Dermis blood vessel endothelial cell (primary cell): ENCODE measurements at places on chromosomes 4 and X. TPM values are rescaled to one million over a fixed set of nuclear protein-coding genes. Genes with fewer than 3 reads are reported as not detected.
A peak's percentile ranks its signal among the peaks of the same experiment; 100 is the strongest.

DNA sequence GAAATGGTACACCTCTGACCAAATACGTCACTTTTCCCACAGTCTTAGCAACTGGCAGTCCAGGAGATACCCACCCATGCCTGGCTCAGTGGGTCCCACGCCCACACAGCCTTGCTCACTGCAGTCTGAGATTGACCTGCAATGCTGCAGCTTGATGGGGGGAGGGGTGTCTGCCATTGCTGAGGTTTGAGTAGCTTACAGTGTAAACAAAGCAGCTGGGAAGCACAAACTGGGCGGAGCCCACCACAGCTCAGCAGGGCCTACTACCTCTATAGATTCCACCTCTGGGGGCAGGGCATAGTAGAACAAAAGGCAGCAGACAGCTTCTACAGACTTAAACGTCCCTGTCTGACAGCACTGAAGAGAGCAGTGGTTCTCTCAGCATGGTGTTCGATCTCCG, 52.7 kb downstream of the AMER1 start:
- DNase-seq = no peak

GRCh38 chr4:130545596-130545995, 1449.6 kb downstream of the C4orf33 start:
- DNase-seq = no peak

DNA sequence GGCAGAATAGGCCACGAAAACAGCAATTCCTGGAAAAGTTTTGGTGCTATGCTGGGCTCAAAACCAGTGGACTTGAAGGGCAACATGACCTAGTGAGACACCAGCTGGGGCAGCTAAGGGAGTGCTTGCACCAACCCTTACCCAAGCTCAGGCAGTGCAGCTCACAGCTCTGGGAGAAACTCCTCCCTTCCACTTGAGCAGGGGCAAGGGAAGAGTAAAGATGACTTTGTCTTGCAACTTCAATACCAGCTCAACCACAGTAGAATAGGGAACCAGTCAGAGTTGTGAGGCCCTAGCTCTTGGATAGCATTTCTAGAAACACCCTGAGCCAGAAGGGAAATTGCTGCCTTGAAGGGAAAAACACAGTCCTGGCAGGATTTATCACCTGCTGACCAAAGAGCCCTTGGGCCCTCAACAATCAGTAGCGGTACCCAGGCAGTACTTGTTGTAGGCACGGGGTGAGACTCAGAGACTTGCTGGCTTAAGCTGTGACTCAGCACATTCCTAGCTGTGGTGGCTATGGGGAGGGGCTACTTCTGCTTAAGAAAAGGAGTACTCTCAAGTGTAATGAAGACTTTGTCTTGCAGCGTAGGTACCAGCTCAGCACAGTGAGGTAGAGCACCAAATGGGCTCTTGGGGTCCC, 19.7 kb upstream of the ABCG2 start:
- DNase-seq = peak; percentile 52

CCNQ gene
- total RNA-seq = 27.0 and 42.4 TPM in 2 replicates

H2BW1 gene
- total RNA-seq = not detected in 2 replicates

DNA sequence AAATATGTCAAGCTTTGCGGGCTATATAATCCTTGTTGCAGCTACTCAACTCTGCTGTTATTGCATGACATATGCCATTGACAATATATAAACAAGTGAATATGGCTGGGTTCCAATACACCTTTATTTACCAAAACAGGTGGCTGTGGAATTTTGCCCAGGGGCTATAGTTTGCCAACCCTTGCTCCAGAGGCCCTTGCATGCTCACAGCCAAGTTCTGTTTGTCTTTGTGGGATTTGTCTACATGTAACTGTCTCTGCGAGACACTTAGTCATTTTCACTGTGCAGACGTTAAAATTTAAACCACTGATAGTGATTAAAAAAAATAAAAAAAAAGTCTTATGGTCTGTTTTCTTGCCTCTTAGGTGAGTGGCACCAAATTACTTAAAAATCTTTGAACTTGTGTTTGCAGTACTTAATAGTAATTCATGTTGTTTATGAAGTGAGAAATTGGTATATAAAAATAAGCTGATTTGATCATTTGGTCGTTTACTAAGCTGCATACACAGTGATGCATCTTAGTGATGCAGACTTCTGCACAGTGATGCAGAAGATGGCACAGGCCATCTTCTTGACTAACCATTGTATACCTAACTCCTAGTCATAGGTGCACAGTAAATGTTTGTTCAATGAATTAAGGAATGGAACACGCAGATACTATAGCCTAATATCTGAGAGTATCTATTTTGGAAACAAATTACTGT, 170.9 kb downstream of the FRMPD4 start:
- no peak for DNase-seq

USP17L20 gene
- total RNA-seq = not detected in 2 replicates

- no peak for DNase-seq
Measured at GRCh38 chr4:164700471-164700870, 53.5 kb upstream of the SMIM31 start.

DNA sequence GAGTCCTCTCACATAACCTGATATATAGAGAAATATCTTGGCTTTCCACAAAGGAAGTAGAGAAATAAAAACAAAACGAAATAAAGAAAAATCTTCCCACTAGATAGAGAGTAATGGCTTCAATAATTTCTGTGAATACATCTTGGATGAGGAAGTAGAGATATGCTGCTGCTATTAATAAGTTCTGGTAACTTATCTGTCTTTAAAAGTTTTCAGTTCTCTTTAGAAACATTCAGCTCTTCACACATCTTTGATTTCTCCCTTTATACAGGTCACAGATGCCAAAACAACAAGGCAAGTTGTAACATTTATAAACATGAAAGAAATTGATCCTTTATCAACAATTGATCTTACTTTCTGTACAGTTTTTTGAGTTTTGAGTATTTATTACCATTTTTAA, 615.8 kb downstream of the TRAM1L1 start:
- no peak for DNase-seq

DNA sequence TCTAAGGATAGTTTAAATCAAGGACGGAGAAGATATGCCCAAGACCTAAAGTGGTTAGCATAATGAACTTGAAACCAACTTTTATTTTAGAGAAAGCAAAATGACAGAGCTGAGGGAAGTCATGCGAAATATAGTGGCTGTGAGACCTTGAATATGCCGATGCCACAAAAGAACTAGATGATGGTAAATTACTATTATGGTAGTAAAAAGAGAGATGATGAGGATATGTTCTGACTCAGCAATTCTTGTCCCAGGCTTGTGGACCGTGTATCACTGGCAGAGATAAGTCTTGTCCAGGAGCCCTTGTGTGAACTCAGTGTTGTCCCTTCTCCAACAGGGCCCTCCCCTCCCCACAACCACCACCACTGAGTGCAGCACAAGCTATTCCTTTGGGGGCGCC, 1605.6 kb upstream of the TENM3 start:
- no peak for DNase-seq

DNA sequence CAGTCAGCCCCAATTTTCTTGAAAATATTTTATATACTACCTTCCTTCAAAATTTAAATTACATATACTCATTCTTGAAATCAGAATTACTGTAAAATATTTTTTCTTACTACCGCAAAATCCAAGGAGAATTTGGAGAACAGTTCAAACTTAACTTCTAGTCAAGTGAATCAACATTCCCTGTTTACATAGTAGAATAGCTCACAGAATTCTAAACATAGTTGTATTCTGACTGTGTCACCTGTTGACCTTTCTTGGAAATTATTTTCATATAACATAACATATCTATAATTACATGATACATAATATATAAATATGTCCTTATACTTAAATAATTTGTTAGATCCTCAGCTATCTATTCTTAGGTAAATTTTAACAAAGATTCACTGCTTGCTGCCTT, 31.0 kb upstream of the FGF5 start:
- DNase-seq = no peak

SYN1 gene
- total RNA-seq = 0.05 TPM in 1 of 2 replicates, not detected in the other

PDLIM3 gene
- total RNA-seq = 41.0 and 113 TPM in 2 replicates

GRCh38 chr4:145541346-145541745, 59.7 kb downstream of the SMAD1 start:
- no peak for DNase-seq

GRCh38 chr4:155530290-155530689, 136.4 kb upstream of the GUCY1A1 start:
- no peak for DNase-seq

MAGEB3 gene
- not detected in 2 replicates for total RNA-seq

BEX1 gene
- not detected in 2 replicates for total RNA-seq

DNA sequence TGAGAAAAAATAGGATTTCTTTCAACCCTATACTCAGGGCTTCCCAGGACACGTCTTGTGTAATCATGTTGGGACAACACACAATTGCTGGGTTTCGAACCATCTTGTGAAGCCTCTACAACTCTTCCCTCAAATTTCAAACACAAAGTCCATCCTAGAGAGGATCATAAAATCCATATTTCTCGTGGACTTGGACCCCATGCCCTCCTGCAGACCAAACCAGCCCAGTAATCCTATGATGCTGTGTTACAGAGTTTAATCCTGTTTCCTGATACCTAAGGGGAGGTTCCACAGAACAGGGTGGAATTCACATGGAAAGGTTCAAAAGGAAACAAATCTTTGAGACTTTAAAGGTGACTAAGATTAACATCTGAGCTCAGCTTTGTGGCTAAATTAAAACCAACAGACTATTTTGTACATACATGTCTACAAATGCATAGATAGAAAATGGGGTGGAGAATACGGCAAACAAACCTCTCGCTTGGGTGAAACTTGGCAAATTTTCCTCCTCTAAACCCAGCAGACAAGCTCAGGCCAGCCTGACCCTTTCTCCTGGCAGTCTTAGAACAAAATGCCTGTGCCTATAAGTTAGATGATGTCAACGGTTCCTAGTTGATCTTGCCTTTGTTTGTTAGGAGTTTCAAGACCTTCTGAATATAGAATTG, 38.1 kb downstream of the EGFL6 start:
- no peak for DNase-seq

GRCh38 chr4:183094393-183095198, 4.5 kb upstream of the WWC2 start:
- no peak for DNase-seq

- peak; percentile 14 for DNase-seq
Measured at GRCh38 chr4:121112530-121112929, 40.2 kb upstream of the NDNF start.

GRCh38 chrX:120274958-120275357, 24.3 kb downstream of the ZBTB33 start:
- DNase-seq = no peak

BMX gene
- total RNA-seq = 208 and 253 TPM in 2 replicates

DNA sequence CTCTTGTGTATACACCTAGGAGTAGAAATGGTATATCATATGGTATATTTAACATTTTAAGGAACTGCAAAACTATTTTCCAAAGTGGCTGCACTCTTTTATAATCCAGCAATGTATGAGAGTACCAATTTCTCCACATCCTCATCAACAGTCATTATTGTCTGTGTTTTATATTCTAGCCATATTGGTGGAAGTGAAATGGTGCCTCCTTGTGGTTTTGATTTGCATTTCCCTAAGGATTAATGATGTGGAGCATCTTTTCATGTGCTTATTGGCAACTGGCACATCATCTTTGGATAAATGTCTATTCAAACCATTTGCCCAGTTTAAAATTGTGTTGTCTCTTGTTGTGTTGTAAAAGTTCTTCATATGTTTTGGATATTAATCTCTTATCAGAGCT, 9.6 kb downstream of the BMP15 start:
- peak; percentile 61 for DNase-seq

- no peak for DNase-seq
Measured at GRCh38 chr4:173565281-173565680, 35.3 kb upstream of the HAND2 start.

DNA sequence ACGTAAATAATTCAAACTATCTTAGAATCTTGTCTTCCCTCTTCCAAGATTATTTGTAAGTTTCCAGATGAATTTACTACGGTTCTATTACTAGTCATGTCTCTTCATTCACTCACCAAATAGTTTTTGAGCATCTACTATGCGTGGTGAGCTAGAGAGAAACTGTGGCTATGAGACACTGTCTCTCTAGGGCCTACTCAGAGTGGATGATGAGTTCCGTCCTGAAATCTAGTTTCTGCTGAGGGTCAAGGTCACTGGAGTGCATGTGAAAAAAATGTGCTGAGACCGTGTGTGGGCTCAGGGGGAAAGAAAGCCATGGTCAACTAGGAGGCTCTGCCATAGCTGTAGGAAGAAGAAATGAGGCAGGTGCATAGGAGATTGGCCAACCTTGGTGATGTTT, 320.2 kb upstream of the GATB start:
- no peak for DNase-seq

DNA sequence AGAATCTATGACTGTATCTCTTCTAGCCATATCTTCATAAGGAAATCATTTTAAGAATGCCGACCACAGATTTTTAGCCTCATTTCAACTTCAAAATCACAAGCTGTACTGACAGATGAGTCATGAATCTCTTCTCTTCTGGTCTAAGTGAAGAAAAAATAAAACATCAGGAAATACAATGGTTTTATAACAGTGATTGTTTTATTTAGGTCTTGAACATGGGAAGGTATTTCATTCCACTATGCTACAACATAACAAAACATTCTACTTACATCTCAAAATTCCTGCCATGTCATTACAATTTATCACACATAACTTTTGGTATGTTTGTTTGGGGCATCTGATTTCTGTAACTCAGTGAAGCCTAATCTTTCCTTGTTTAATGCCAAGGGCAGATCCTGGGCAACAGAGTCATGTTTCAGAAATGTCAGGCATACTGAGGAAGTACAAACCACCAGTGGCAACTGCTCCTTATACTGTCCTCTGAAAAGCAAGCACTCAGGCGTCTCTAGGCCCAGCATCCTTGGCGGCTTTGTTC, 325.0 kb downstream of the PDHA2 start:
- DNase-seq = no peak

SSX2 gene
- total RNA-seq = not detected in 2 replicates

NOX1 gene
- not detected in 2 replicates for total RNA-seq

C4orf36 gene
- total RNA-seq = under 0.01 and 0.33 TPM in 2 replicates

DNA sequence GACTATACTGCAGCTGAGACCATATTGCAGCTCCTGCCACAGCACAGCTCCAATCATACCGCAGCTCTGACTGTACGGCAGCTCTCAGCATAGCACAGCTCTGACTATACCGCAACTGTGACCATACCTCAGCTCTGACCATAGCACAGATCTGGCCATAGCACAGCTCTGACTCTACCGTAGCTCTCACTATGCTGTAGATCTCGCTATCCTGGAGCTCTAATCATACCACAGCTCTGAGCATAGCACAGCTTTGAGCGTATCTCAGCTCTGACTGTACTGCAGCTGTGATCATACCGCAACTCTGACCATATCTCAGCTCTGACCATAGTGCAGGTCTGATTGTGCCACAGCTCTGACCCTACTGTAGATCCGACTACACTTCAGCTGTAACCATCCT, 139.2 kb downstream of the ASMT start:
- DNase-seq = no peak
